Adrenal gland (tissue), 19 donors: ENCODE measurements at places on chromosomes 16 and 17. TPM values are rescaled to one million over a fixed set of nuclear protein-coding genes. Genes with fewer than 3 reads are reported as not detected.

Gene GPR179
- total RNA-seq: not detected

Gene SLC6A2
- total RNA-seq: 14.4 TPM

- DNase-seq: no peak
Observed at GRCh38 chr16:86396422-86396821, 113.9 kb upstream of the FOXF1 start.

GRCh38 chr17:27558341-27558740, 72.6 kb upstream of the LGALS9 start:
- DNase-seq: no peak

- no peak for DNase-seq
Observed at GRCh38 chr17:31580316-31580705, 188.8 kb downstream of the RAB11FIP4 start.

- DNase-seq: no peak
Observed at GRCh38 chr16:23119570-23119969, 29.7 kb downstream of the USP31 start.

DNA sequence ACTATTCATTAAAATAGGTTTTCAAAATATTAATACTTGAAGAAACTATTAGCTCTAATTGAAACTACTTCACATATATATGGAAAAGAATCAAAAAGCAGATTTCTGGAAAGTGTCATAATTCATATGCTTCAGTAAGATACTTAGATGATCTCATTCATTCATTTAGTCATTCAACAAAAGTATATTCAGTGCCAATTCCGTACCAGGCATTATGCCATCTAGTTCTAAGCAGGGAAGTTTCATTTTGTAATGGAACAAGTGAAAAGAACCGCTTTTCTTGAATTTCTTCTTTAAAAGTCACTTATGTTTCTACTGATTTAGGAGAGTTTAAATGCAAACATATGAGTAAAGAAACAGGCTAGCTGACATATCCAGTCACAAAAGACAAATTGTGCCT, 118.3 kb upstream of the FAM20A start:
- no peak for DNase-seq
